Colonic mucosa (tissue), 4 donors: ENCODE measurements at places on chromosomes 4 and X. TPM values are rescaled to one million over a fixed set of nuclear protein-coding genes. Genes with fewer than 3 reads are reported as not detected.
A peak's percentile ranks its signal among the peaks of the same experiment; 100 is the strongest.

DNA sequence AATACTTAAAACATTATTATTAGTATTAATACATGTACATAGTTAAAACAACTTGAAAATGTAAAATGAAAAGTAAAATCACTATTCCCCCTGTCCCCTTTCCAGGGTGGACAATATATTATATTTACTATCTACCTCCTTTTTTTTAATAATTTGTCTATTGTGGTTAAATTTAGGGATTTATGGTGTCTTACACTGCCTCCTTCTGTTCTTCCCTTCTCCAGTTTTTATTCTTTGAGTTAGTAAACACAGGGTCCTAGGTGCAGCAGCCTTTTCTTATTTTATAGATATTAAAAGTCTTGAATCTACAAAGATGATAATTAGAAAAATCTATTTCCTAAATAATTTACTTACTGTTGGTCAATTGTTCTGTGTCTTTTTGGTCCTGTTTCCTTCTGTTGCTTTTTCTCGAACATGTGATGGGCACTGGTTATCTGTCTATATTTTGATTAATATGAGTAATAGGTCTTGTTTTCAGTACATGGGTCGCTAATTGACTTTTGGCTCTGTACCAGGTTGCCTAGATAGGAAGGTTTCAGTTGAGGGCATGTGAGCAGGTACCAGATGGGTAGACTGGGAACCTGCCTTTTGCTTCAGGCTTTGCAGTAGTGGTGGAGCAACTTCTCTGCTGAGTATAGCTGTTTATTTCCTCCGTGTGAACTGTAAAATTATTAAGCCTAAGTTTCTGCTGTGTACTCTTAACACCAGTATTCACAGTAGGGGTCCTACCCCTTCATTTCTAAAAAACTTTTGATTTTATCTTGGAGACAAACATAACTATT, 1.1 kb downstream of the NUDT9 start:
- no peak for DNase-seq

DNA sequence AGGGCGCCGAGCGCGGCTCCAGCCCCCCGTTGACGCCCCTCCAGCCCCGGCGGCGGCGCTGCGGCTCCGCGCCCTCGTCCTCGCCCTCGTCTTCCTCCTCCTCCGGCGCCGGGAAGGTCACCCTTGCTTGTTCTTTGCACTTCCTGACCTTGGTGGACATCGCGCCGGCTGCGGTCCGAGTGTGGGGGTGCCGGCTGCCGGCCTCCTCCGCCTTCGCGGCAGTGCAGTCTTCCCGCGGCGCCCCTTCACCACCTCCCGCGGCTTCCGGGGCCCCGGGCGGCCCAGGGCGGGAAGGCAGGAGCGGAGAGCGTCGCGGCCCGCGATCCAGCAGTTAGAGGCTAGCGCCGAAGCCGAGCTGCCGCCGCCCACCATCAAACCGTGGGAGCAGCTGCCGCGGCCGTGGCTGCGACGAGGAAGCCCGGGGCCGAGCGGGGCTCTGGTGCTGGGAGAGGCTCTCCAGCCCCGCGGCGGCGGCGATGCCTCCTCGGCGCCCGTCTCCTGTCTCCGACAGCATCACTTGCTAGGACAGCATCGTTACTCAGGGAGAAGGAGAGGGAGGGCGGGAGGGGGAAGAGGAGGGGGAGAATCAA, at the start of gene TRPC3:
TRPC3 (minus strand) TSS at position 540 of the 590 bp plus-strand sequence; CDS start at position 160, 380 bp downstream.
- peak; percentile 27 for DNase-seq

DNA sequence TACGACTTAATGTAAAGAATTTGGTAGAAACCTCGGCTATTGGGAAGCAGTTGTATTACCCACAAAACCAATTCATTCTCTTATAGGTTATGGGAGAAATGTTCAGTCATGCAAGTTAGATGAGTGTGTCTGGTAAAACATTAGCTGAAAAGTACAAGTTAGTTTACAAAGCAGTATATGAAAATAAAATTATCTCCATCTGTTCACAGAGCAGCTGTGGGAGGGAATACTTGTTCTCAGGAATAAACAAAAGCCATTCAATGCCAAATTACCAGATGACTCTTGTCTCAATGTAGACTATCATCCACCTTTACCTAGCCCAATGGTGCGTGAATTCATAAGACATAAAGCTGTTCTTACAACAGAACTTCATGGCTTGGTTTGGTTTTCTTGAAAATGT, 28.6 kb downstream of the STAP1 start:
- no peak for DNase-seq

- DNase-seq: no peak
These were observed 78.3 kb downstream of the SLC4A4 start for GRCh38 chr4:71417150-71417549.

DNA sequence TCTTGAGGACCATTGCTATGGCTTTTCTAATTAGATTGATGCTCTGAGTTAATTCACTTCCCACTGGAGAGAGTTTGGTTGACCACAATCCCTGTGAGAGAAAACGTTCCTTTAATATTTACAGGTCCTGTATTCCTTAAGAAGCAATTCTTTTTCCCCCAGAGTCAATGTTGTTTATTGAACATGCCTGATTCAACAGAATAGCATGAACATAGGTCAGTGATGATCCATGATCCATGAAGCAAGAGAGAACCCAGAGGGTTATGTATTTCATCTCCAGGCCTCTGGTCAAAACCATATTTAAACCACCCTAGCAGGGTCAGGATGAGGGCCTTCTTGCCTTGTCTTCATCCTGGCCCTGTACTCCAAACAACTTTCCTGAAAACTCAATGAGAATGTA, 39.4 kb upstream of the EFHC2 start:
- DNase-seq: no peak

GRCh38 chrX:110417128-110417527, 58.5 kb downstream of the RTL9 start:
- DNase-seq: no peak

GRCh38 chr4:184317234-184317918, 99.7 kb upstream of the ENPP6 start:
- DNase-seq: peak; percentile 13

DNA sequence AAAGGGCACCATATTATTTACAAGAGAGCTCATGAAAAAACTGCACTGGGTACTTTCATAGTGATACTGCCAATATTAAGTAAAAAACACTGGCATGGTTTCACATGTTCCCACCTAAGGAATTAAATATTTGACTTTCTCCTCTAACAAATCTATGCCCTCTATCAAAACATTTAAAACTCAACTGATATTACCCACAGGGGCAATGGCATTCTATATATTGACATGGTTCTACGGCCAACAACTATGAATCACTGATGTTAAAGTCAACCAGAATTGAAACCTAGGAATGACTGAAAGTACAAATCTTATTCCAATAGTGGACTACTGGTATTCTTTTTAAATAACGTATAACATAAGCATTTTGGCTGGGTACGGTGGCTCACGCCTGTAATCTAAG, 28.2 kb downstream of the PHKA2 start:
- no peak for DNase-seq

GRCh38 chr4:10184041-10184440, 67.4 kb upstream of the WDR1 start:
- no peak for DNase-seq

- DNase-seq: no peak
These were observed 31.8 kb upstream of the PDLIM5 start for GRCh38 chr4:94419956-94420355.

DNA sequence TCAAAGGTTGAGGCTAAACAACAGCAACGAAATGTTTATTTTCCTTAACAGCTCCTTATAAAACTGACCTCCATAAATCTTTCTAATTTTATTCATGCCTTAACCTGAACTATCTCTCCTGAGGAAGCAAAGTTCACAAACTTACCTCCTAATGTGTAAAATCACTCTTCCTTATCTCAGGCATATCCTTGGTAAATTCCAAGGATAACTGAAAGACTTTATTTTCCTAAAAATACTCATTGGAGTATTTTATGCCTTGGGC, 197.4 kb downstream of the NWD2 start:
- no peak for DNase-seq

- DNase-seq: no peak
These were observed 190.7 kb downstream of the RPA4 start for GRCh38 chrX:97074400-97074799.

GRCh38 chr4:10048941-10049697, 27.8 kb upstream of the SLC2A9 start:
- DNase-seq: no peak

- DNase-seq: no peak
These were observed 55.3 kb downstream of the PALLD start for GRCh38 chr4:168551945-168552695.

- no peak for DNase-seq
These were observed 3.5 kb downstream of the EMD start for GRCh38 chrX:154382483-154383069.

Gene FAM9A
- not detected for total RNA-seq

Gene DRP2
- total RNA-seq: 1.1 TPM

Gene EREG
- total RNA-seq: 3.5 TPM

Gene FGF2
- total RNA-seq: 0.94 TPM

Gene PFKFB1
- total RNA-seq: 0.32 TPM

Gene TCEAL6
- total RNA-seq: not detected

Gene C1QTNF7
- total RNA-seq: 4.2 TPM

Gene AKAP4
- total RNA-seq: not detected

Gene NPY5R
- total RNA-seq: 0.21 TPM

Gene GJB1
- total RNA-seq: 100 TPM

Gene DSPP
- not detected for total RNA-seq
